ENCODE measurements at places on chromosomes 4 and X.

- DNase-seq = no peak
Measured at GRCh38 chrX:120456973-120457372, 12.1 kb downstream of the LAMP2 start.

DNA sequence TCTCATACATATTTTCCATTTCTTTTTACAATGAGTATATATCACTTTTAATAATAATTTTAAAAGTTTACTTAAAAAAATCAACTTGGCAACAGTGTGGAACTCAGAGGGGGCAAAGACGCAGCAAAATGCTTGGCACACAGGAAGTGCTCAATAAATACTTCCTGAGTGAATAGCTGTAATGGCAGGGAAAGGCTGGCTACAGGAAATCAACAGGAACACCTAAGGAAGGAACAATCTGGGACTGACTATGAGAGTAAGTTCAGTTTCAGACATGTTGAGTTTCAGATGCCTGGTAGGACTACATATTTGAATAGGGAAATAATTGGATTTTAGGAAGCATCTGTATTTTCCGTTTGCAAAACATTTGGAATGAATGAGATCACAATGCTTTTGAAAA, 137.6 kb downstream of the SCLT1 start:
- DNase-seq = no peak

DNA sequence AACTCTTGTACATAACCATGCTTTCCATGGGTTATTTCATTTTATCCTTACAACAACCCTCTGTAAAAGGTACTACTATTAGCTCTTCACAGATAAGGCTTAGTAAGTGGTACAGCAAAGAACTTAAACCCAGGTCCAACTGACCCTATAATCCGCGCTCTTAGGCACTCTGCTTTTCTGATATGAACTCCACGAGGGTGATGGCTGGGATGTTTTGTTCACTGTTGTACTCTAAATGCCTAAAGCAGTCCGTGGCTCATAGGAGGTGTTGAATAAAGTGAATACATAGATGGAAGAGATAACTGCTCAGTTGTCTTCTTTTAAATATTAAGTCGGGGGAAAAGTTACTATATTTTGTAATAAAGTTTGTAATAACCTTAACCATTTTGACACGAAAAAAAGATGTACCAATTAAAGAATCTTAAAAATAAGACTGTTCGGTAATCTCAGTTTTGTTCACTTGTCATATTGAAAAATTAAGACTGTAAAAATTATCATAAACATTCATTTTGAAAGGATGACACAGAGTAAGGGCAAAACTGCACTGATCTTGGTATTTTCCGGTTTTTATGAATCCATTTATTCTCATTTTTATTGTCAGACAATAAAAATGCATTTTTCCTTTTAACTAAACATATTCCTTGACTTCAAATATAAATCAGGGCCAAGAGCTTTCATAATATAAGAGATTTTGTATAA, 166.5 kb downstream of the FBXW7 start:
- peak; percentile 56 for DNase-seq

DNA sequence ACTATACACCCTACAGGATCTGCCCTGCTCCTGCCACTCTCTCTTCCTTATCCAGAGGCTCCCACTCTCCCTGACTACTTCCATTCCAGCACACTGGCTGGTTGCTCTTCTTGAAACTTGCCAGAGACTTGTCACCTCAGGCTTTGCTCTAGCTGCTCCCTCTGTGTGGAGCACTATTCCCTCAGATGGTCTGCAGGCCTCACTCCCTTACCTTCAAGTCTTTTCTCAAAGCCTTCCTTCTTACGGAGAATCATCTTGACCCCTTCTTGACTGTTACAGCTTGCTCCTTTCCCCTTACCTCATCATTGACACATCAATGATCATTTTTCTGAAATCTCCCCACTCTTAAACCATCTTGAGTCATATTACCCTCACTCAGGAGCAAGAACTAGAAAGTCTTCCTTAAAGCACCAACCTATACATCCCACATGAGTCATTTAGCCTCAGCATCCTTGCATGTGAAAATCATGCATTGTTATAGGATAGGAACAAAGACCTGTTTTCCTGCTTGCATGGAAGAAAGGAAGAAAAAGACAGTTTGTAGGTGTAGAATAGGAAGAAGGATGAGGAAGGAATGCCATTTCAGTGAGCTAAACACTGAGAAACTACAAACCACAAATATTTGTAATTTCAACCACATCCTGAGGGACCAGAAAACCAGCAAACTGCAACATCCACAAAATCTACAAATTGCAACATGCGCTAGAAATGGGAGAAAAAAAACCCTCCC, 55.7 kb downstream of the ANTXR2 start:
- DNase-seq = no peak

GRCh38 chr4:69974631-69975030, 9.1 kb upstream of the CSN2 start:
- no peak for DNase-seq

DNA sequence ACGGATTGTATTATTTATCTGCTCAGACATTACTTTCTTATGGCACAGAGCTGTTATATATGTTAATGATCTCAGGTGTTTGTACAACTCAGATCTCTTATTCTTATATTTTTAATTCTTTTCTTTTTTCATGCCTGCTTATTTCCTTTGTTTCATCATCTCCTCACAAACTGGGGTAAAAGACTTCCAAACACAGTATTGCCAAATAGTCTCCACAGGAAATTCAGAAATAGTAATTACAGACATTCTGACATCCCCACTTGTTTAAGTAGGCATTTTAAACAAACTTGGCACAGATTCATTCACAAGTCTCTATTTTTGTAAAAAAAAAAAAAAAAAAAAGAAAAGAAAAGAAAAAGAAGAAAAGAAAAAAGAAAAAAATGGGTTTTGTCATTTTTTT, 129.7 kb upstream of the USP38 start:
- no peak for DNase-seq

- peak; percentile 46 for DNase-seq
Measured at GRCh38 chrX:153819384-153820040, 10.8 kb downstream of the PDZD4 start.

DNA sequence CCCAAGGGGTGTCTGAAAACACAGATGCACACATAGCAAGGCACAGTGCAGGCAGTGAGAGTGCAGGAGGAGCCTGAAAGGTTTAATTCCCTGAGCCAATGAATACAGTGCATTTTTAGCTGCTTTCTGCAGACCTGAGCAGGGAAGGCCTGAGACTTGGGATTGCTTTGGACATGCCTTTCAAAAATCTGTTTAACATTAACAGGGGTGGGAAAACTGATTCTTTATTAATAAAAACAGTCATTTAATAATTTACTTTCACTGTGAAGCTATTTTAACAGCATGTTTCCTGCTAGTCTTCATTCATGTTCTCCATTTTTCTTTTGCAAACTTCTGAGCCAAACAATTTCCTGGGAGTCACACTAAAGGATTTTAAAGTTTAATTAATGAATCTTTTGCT, 488.1 kb downstream of the SMARCA1 start:
- no peak for DNase-seq

- no peak for DNase-seq
Measured at GRCh38 chr4:26458157-26458561, 32.1 kb downstream of the CCKAR start.

DNA sequence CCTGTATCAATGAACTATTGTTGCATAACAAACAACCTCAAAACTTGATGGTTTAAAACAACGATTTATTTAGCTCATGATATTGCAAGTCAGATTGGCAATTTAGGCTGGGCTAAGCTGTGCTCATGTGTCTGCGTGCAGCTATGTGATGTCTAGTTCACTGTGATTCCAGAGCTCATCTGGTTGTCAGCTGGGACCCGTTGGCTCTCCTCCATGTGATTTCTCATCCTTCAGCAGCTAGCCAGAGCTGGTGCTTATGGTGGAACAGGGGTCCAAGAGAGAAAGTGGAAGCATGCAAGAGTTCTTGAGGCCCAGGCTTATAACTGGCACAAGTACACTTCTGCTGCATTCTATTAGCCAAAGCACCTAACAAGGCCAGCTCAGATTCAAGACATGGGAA, 28.8 kb upstream of the TRPC3 start:
- no peak for DNase-seq

DNA sequence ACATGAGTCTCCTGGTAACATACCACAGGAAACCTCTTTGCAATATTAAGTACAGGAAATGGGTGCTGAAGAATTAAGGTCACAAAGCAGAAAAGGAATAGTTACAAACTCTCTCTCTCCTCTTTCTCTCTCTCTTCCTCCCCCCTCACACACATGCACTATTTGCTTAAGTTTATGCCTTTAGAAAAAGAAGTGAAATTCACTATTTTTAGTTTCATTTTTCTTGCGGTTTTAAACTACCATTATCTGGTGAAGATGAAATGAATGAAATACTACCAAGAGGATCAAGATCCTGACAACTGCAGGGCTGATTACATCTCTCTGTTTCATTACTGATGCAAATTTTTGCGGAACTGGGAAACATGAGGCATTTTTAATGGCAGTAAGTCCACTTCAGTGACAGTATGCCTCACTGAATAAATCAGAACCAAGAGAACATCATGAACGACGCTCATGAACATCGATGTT, 64.3 kb upstream of the FTHL17 start:
- DNase-seq = no peak
